ENCODE measurements at places on chromosomes 2 and 18.

- no peak for DNase-seq
Measured at GRCh38 chr2:25065768-25066167, 23.9 kb downstream of the EFR3B start.

DNA sequence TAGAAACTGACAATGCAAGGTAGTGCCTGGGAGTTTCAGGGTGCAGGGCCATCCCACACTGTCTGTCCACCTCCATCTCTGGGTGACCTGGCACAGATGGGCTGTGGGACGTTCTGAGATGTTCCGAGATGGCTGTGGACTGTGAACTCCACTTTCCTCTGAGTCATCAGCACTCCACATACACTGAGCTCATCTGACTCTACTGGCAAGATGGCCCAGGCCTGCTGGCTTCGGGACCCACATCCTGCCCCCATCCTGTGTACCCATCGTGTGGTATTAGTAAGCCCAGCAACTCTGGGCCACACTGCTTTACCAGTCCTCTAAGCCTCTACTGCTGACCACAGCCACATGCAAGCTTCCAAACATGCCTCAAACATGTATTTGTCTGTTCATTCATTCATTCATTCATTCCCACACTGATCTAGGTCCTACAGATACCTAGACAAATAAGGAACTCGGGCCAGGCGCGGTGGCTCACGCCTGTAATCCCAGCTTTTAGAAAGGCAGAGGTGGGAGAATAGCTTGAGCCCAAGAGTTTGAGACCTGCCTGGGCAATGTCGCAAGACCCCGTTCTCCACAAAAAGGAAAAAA is 124.8 kb upstream of the CXCR4 start:
- peak; percentile 9 for DNase-seq

DNA sequence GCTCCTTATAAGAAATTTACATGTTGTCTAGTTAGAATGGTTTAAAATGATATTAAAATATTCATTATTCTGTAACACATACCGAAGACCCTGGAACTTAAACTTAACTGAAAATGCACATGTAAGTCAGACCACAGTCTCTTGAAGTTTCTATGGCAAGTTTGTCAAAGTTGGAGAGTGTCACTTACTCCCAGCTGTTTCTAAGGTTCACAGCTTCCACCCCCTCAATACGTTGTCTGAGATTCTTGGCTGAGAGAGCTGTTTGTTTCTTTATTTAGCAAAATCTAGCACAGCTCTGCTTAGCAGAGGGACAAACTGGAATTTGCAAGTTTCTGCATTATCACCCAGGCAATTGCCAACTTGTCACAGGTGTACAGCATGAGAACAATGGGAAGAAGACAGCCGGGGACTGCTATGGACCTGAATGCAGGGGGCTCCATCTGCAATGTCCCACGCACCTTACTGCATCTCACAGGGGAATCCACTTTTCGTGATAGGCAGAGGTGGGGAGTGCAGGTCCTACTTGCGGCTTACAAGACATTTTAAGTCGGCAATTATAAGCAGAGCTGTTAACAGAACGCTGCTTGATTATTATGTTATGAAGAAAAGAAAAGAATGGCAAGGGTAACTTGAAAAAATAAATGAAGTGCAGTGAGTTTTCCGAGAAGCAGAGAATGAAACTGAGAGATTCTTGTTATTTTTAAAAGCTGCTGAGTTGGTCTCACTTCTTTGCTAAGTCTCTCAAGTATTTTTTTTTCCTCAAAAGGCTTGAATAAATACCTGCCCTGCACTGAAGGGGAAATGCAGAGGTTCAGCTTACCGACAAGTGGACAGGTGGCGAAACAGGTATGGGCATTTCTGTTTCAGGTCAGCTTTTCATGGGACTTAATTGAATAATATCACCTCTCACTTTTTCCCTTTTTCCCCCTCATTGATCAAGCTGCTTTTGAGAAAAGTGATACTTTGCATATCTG is 1072.1 kb upstream of the FANCL start:
- no peak for DNase-seq

- no peak for DNase-seq
Measured at GRCh38 chr18:8426401-8426800, 182.8 kb upstream of the RAB12 start.

- no peak for DNase-seq
Measured at GRCh38 chr2:135850892-135851668, 14.1 kb upstream of the LCT start.

DNA sequence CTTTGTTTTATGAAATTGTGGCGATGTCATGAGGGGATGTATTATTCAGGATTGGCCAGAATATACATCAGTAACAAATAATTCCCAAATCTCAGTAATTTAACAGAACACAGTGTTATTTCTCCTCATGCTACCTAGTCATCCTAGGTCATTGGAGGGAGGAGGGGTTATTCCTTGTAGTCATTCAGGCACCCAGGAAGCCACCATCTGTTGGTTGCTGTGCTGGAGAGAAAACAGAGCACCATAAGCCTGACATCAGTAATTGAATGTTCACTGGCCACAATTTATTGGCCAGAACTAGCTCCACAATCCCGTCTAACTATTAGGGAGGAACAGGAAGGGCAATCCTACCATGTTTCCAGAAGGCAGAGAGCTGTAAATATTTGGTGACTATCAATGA is 303.5 kb upstream of the CELF4 start:
- DNase-seq = no peak

- DNase-seq = no peak
Measured at GRCh38 chr2:118834901-118835745, 12.3 kb downstream of the EN1 start.

GRCh38 chr2:150147889-150148683 is 339.4 kb downstream of the RND3 start:
- no peak for DNase-seq

- DNase-seq = no peak
Measured at GRCh38 chr2:239268082-239268481, 132.7 kb downstream of the HDAC4 start.

GRCh38 chr18:36315736-36316135 is 18.2 kb downstream of the FHOD3 start:
- no peak for DNase-seq

GRCh38 chr2:234841321-234842015 is 110.3 kb upstream of the SH3BP4 start:
- no peak for DNase-seq

- no peak for DNase-seq
Measured at GRCh38 chr18:77095391-77096371, 36.9 kb downstream of the MBP start.

GRCh38 chr2:167198009-167198408 is 309.7 kb downstream of the XIRP2 start:
- no peak for DNase-seq

DNA sequence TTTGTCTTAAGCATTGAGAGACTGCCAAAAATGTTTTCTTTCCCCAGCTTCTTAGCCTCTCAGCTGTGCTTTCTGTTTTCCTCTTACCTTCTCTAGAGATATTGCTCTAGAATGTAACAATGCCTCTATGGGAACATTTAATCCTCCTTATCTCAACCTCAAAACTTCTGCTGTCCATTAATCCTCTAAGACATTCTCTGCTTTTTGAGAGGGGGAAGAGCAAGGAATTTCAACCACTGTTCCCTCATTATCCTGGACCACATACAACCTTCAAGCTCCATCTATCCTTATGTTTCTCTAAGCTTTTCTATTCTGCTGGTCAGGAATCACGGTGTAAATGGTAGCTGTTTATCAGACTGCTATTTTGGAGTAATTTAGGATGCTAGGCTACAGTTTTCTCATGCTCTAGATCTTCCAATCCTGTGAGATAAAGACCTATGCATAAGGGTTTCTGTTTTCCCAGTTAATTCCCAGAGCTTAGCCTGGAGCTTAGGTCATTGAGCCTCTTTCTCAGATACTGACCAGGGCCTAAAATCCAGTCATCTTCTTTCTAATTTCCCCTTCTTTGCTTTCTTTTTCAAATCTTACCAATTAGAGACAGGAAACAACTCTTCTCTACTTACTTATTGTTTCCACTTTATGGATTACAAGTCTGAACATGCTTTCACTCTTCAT is 282.0 kb downstream of the CALCRL start:
- DNase-seq = no peak

All from stimulated activated CD4-positive, alpha-beta T cell treated with anti-CD3 and anti-CD28 coated beads, TNF-alpha, amount 100 ng/mL, for 1 hour (primary cell).